ENCODE measurements at places on chromosomes 6 and 20. TPM values are rescaled to one million over a fixed set of nuclear protein-coding genes. Genes with fewer than 3 reads are reported as not detected.

MOCS1 gene
- total RNA-seq: 0.52 TPM

COL21A1 gene
- not detected for total RNA-seq

DACT2 gene
- total RNA-seq: not detected

SOX4 gene
- 0.97 TPM for total RNA-seq

FOXA2 gene
- not detected for total RNA-seq

SLC12A5 gene
- not detected for total RNA-seq

GHRH gene
- not detected for total RNA-seq

DNA sequence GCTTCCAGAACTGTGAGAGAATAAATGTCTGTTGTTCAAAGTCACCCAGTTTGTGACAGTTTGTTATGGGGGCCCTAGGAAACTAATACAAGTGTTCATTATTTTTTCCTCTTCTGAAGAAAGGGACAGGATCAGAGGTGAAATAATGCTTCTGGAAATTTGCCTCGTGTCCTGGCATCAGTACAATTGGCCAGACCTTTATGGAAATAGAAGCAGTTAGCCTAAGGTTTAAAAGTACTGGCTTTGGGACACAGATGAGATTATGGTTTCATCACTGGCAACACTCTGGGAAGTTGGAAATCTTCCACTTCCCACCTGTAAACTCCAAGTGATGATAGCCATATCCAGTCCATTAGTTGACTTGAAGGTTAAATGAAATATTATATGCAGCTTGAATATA is 88.7 kb downstream of the PLCB1 start:
- H3K27ac ChIP-seq: no peak overlapping the region
- peaks cover 2% of the 10 kb centered on the region for H3K36me3 ChIP-seq
- no peaks in the 10 kb centered on the region for H3K27me3 ChIP-seq
- H3K4me1 ChIP-seq: peaks cover 7% of the 10 kb centered on the region
- H3K4me3 ChIP-seq: no peak overlapping the region

DNA sequence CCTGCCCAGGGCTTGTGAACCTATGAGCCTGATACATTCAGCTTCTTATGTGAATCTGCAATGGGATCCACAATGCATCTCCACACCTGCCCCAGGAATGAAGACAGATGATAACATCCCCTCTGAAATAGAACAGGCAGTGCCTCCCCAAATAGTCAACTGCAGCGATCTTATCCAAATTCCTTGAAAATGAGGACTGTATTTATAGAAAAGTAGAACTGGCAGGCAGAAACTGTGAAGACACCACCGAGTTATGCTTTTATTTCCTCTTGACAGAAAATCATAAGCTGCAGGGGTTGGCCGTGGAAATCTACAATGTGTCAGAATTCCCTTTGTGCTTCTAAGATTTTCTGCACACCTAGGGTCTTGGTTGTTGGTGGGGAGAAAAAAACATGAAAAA is 270.3 kb downstream of the TBC1D7 start:
- H3K36me3 ChIP-seq: no peaks in the 10 kb centered on the region
- DNase-seq: no peak
- H3K4me3 ChIP-seq: no peak overlapping the region

GRCh38 chr20:57126481-57127092 is 139.9 kb downstream of the BMP7 start:
- H3K27ac ChIP-seq: no peak overlapping the region
- H3K4me3 ChIP-seq: no peak overlapping the region
- H3K36me3 ChIP-seq: no peaks in the 10 kb centered on the region
- peaks cover 44% of the 10 kb centered on the region for H3K27me3 ChIP-seq

DNA sequence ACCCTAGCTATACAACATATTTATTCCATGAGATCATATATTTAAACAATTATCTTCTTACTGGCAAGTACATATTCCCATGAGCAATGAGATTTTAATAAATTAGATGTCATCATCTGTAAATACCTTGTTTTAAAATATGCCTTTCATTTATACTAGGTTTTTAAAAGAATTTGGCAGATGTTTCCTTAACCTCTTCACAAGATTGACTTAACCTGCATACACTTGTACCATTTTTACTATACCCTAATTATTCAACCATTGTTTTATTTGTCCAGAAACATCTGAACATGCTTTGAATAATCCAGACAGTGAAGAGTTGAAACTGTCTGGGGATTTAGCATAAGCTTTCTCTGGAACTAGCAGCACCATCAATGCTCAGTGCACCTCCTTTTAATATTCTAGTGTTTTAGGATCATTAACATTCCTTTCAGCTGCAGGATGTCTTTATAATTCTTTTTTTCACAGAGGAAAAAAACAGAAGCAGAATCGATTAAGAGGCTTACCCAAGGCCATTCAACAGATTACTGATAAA is 188.0 kb upstream of the TENT5A start:
- no peaks in the 10 kb centered on the region for H3K36me3 ChIP-seq
- H3K4me1 ChIP-seq: no peaks in the 10 kb centered on the region
- no peak overlapping the region for H3K4me3 ChIP-seq
- no peak overlapping the region for H3K27ac ChIP-seq

- no peak for DNase-seq
- no peaks in the 10 kb centered on the region for H3K27me3 ChIP-seq
- no peak overlapping the region for H3K27ac ChIP-seq
- H3K4me1 ChIP-seq: no peaks in the 10 kb centered on the region
Observed at GRCh38 chr20:61521687-61522420, 269.8 kb downstream of the CDH4 start.

DNA sequence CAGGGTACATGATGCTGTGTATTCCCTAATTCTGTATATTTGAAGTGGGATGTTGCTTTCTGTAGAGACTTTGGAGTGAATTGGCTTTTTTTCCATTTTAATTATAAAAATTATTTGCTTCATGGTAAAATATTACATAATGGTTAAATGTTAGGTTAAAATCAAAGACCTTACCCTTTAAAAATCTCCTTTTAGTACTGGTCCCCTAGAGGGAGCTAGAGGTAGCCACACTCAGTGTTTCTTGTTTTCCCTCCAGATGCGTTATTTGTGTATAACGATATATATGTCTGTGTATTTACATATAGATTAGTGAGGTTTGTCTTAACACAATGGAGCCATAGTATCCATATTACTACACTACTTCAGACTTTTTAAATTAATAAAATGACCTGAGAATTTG is 146.7 kb downstream of the PLCB4 start:
- no peak for DNase-seq
- no peak overlapping the region for H3K27ac ChIP-seq
- H3K4me3 ChIP-seq: no peak overlapping the region
- no peaks in the 10 kb centered on the region for H3K27me3 ChIP-seq
- no peaks in the 10 kb centered on the region for H3K36me3 ChIP-seq

DNA sequence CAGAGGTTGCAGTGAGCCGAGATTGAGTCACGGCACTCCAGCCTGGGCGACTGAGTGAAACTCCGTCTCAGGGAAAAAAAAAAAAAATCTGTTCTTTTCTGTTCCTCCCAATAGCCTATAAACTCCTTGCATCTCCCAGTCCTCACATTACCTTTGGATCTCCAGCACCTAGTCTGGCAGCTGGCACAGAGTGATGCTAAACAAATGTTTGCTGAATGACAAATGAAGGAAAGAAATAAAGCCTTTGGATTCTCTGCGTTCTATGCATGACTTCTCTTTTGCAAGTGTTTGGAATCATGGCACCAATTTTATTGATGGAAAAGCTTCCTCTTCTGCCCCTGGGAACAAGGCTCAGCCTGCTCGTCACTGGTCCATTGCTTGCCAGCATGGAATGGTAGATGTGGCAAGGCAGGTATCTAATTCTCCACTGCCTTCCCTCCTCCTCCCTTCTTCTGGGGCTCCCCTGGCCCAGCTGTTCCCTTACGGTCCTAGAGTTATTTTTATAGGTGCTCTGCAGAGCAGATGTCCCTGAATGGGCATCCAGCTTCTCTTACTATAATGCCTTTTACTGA is 53.6 kb upstream of the FYN start:
- no peak for DNase-seq
- H3K36me3 ChIP-seq: no peaks in the 10 kb centered on the region
- H3K4me3 ChIP-seq: no peak overlapping the region
- H3K27me3 ChIP-seq: no peaks in the 10 kb centered on the region

DNA sequence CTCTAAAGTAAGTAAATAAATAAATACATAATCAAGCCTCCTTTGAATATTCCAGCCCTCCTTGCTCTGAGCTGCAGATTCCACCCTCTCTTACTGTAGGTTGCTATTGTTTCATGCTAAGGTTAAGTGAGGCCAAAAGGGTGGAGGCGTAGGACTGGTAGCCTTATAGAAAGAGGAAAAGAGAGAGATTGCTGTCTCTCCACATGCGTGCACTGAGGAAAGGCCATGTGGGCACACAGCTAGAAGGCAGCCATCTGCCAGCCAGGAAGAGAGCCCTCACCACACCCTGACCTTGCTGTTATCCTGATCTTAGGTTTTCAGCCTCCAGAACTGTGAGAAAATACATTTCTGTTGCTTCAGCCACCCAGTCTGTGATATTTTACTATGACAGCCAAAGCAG is 87.4 kb upstream of the SHLD1 start:
- H3K27ac ChIP-seq: no peak overlapping the region
- no peaks in the 10 kb centered on the region for H3K27me3 ChIP-seq
- no peak overlapping the region for H3K4me3 ChIP-seq
- peaks cover 3% of the 10 kb centered on the region for H3K4me1 ChIP-seq

DNA sequence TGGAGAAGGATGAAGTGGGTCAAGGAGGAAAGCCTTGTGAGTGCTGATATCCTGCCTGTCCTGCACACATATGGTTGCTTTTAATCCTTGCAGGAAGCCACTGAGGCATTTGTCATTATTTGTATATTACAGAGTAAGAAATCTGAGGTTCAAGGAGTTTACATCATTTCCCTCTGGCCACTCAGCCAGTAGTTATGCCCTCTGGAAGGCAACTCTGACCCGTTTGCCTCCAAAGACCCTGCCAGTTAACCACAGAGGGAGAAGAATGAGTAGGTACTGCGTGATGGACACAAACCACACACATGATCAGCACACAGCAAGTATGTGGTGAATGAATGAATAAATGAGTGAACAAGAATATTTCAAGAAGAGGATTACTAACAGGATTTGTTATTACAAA is 7.9 kb upstream of the FAM210B start:
- H3K36me3 ChIP-seq: peaks cover 4% of the 10 kb centered on the region
- no peak overlapping the region for H3K4me3 ChIP-seq
- no peak for DNase-seq
- H3K4me1 ChIP-seq: peaks cover 10% of the 10 kb centered on the region

- H3K4me1 ChIP-seq: no peaks in the 10 kb centered on the region
- no peaks in the 10 kb centered on the region for H3K36me3 ChIP-seq
- H3K4me3 ChIP-seq: no peak overlapping the region
- no peaks in the 10 kb centered on the region for H3K27me3 ChIP-seq
- H3K27ac ChIP-seq: no peak overlapping the region
Observed at GRCh38 chr6:9103876-9104521, 668.7 kb upstream of the SLC35B3 start.

DNA sequence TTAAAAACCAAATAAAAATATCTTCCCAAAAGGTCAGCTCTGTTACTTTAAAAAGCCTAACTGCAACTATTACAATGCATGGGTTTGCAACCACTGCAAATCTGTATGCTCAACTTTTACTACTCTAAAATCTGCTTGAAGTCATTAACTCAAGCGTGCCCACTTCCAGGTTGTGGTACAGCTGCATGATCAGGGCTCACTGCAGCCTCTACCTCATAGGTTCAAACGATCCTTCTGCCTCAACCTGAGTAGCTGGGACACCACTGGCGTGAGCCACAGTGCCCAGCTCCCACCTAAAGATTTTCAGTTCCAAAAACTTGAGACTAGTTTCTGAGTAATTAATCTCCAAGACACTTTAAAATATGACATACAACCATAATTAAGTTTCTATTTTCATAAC is 8.2 kb downstream of the DIDO1 start:
- peaks cover 2% of the 10 kb centered on the region for H3K36me3 ChIP-seq
- peak overlapping the region; percentile 96 for H3K27ac ChIP-seq
- H3K4me1 ChIP-seq: peaks cover 67% of the 10 kb centered on the region
- peak overlapping the region; percentile 92 for H3K4me3 ChIP-seq
- DNase-seq: no peak

DNA sequence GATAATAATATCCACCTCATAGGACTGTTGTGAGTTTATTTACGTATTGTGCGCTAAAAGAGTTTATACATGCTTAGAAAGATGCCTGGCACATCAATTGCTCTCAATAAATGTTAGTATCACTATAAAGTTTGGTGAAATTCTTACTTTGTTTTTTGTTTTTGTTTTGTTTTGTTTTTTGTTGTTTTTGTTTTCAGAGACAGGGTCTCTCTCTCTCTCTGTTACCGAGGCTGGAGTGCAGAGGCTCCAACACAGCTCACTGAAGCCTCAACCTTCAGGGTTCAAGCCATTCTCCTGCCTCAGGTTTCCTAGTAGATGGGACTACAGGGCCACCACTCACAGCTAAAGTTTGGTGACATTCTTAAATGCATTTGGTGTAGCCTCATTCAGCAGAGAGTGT is 32.2 kb upstream of the BTN3A2 start:
- H3K4me3 ChIP-seq: no peak overlapping the region
- no peaks in the 10 kb centered on the region for H3K36me3 ChIP-seq
- peaks cover 42% of the 10 kb centered on the region for H3K4me1 ChIP-seq

GRCh38 chr20:7406671-7407070 is 533.6 kb downstream of the HAO1 start:
- H3K27me3 ChIP-seq: no peaks in the 10 kb centered on the region
- no peak overlapping the region for H3K4me3 ChIP-seq
- no peak for DNase-seq

- peak overlapping the region; percentile 89 for H3K4me3 ChIP-seq
- no peak for DNase-seq
- H3K4me1 ChIP-seq: peaks cover 54% of the 10 kb centered on the region
- no peaks in the 10 kb centered on the region for H3K27me3 ChIP-seq
- H3K27ac ChIP-seq: peak overlapping the region; percentile 97
Observed at GRCh38 chr20:47355489-47356219, 845 bp downstream of the ZMYND8 start.

- DNase-seq: no peak
- H3K4me3 ChIP-seq: no peak overlapping the region
- H3K4me1 ChIP-seq: no peaks in the 10 kb centered on the region
- H3K27ac ChIP-seq: no peak overlapping the region
- no peaks in the 10 kb centered on the region for H3K36me3 ChIP-seq
Observed at GRCh38 chr20:8744228-8744844, 324.6 kb upstream of the PLCB4 start.

- DNase-seq: peak; percentile 15
- H3K4me1 ChIP-seq: peaks cover 22% of the 10 kb centered on the region
- H3K36me3 ChIP-seq: no peaks in the 10 kb centered on the region
- peaks cover 19% of the 10 kb centered on the region for H3K27me3 ChIP-seq
Observed at GRCh38 chr6:43770372-43771209, 580 bp downstream of the VEGFA start.

- H3K27ac ChIP-seq: no peak overlapping the region
- H3K4me3 ChIP-seq: no peak overlapping the region
- H3K27me3 ChIP-seq: peaks cover 6% of the 10 kb centered on the region
- H3K4me1 ChIP-seq: peaks cover 3% of the 10 kb centered on the region
- H3K36me3 ChIP-seq: no peaks in the 10 kb centered on the region
Observed at GRCh38 chr6:119716668-119717270, 367.2 kb upstream of the MAN1A1 start.

DNA sequence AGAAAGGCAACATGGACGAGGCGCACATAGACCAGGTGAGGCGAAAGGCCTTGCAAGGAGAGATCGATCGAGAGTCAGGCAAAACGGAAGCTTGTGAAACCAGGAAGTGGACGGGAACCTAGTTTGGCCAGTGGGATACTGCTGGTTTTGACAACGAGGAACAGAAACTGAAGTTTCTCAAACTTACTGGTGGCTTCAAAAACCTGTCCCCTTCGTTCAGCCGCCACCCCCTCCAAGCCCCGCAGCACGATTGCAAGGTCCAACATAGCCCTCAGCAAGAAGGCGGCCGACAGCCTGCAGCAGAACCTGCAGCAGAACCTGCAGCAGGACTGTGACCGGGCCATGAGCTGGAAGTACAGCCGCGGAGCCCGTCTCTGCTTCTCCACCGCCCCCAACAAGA is 238.0 kb downstream of the KHDC1L start:
- H3K4me3 ChIP-seq: no peak overlapping the region
- no peaks in the 10 kb centered on the region for H3K27me3 ChIP-seq
- no peaks in the 10 kb centered on the region for H3K36me3 ChIP-seq
- DNase-seq: no peak

Data from T-helper 17 cell (primary cell).